ENCODE measurements at places on chromosomes 3 and 15.

DNA sequence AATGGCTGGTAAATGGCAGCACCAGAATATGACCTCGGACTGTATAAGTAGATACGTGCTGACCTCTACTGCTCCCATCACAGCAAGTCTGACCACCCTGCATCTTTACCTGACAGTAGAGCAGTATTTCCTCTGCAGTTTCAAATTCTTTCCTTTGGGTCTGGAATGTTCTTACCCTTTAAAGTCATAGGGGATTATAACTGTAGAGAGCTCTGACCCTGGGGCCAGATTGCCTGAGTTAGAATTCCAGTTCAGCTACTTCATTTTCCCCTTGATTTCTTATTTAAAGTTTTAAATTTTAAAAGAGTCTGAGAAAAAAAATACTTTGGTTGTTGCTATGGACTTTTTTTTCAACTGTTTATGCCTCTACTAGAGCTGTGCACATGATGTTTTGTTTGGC, 237.7 kb downstream of the NR1D2 start:
- DNase-seq, result no peak

GRCh38 chr3:139518306-139518705, 21.2 kb downstream of the RBP1 start:
- DNase-seq, result no peak

DNA sequence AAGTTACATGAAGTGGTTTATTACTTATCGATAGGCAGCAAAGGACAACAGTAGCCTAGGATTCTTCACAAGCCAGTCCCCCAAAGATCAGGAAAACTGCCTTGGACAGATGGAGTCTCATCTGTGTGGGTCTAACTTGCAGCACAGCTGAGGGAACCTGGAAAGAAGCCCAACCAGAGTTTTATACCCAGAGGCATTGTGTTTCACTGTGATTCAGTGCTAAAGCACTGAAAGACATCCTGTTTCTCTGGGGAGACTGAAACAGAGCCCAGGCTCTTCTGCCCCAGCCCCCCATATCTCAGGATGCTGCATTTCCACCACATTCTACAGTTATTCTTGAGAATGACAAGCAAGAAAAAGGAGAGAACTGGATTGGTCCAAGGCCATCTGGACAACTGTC, 48.2 kb upstream of the PYDC2 start:
- no peak for DNase-seq

- DNase-seq, result no peak
These were observed 106.6 kb downstream of the DNAJB8 start for GRCh38 chr3:128359846-128360642.

DNA sequence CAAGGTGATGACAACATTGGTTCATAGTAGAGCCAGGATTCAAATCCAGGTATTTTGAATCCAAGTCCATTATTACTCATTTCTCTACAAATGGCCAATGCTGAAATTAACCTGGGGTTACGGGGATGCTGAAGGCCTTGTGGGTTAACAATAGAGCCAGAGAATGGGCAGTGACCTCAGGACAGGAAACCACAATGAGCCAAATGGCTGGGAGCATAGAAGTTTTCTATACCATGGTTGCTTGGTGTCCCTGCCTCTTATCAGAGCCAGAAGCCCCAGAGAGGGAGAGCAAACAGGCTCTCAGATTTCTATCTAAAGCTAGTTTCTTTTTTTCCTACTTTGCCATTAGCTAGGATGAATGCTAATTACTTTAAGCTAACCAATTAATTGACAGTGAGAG, 82.3 kb downstream of the TNIK start:
- DNase-seq, result no peak

DNA sequence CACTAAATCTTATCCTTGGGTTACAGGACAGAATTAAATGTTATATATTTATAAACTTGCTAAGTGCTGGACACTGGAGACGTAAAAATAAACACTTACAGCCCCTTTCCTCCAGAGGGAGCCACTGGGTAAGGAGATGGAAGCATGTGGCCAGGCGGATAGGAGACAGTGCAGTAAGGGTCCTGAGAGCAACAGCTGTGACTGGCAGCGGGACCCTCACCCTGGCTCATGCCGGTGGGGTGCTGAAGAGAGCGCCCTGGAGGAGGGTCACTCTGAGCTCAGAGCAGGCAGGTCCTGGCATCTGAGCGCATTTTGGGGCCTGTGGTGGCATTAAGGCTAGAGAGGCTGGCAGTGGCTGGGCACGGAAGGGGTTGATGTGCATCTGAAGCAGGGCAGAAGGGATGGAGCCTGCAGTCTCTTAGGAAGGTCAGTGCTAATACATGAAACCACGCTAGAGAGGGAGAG, 16.0 kb downstream of the SEC61A1 start:
- DNase-seq, result no peak

DNA sequence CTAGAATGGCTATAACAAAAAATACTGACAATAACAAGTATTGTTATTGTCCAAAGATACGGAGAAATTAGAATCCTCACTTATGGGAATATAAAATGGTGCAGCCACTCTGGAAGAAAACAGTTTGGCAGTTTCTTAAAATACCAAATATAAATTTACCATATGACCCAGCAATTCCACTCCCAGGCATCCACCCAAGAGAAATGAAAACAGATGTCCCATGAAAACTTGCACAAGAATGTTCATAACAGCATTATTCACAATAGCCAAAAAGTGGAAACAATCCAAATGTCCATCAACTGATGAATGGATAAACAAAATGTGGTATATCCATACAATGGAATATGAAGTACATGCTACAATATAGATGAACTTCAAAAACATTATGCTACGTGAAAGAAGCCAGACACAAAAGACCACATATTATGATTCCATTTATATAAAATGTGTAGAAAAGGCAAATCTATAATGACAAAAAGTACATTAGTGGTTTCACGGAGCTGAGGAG, 9.4 kb downstream of the AAGAB start:
- no peak for DNase-seq

DNA sequence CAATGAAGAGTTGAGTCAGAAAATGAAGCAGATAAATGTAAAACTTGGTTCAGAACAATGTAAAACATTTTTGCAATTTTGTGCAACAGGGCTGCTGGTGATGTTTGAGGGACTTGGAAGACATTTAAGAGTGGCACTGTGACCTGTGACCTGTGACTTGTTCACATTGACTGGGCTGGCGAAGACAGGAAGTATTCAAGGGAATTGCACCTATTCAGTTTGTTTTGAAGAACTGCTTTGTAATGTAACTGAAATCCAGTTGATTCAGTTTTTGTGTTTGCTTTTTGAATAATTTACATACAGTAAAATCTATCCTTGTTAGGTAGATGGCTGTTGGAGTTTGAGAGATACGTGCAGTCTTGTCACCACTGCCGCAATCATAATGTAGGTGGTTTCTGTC, 35.4 kb downstream of the MCTP2 start:
- DNase-seq, result no peak

DNA sequence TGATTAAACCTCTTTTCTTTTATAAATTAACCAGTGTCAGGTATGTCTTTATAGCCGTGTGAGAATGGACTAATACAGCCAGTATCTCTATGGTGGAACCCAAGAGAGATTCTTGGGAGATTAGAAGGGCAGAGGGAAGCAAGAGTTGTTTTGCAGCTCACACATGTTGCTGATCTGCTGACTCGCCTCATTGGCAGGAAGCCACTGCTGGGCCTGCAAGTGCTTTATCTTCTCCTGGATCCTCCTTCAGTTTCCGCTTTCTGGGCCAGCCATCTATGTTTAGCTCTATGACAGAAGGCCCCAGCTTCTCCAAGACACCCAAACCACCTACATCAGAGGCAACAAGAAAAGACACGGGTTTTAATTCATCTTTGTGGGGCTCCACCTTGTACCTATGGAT, 23.4 kb upstream of the GALNT15 start:
- DNase-seq, result no peak

DNA sequence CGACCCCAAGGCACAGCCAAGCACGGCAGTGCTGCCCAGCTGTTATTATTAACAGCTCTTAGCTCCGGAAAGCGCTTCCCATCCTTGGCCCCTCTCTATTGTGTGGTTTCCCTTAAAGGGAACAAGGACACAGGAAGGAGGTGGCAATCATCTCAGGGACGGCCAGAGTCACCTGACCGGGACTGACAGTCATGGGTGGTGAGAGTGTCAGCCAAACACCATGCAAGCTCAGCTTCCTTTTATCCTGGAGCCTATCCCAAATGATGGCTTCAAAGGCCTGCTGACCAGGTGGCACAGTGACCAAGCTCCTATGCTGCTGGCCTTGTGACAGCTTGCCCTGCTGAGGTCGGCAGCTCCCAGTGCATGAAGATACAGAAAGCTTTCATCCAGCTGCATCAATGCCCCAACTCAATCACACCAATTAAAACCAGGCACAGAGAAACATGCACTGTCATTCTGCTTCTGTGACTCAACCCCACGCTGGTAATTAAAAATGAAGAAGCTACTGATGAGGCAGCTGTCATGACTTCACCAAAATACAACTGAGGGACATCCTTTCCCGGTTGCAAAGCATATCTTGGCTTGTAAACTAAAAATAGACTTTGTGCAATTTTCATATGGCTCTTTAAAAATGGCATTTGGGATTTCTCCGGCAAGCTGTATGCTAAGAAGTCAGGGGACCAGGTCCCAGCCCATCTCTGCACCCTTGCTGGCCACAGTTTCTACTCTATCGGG, 34.0 kb downstream of the PCSK6 start:
- DNase-seq, result no peak

GRCh38 chr3:160010578-160010977, 21.9 kb downstream of the IL12A start:
- DNase-seq, result no peak

DNA sequence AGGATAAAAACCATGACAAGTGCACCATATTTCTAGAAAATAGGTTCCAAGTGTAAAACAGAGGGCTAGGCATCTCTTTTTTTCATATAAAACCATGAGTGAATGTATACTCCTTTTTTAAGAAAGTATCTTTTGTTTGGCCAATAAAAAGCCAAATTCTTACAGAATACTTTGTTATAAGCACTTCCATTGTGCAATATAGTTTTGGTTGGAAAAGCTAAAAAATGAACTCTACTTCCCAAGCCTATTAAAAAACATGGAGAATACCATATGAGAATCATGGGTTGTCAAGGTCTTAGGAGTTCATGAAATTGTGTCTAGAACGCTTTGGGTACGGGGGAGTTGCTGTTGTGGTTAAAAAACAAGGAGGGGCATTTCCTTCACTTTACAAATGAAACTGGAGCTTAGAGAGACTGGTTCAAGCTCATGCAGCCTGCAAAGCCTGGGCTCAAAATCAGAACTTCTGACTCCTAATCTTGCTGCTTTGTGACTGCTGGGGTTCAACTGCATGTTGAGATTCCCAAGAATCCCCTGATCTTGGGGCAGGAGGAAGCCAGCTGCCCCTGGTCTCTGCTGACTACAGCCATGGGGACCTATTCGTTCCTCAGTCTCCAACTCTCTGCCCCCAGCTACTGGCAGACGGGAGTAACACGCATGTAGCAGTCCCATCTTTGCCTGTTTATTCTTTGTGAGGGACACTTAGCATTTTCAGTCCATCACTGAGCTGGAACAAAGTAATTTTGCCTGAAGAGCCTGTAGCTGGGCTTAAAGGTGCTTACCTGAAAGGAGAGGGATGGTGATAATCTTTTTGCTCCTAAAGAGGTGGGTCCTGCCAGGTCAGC, 229.1 kb downstream of the CHST2 start:
- DNase-seq, result no peak

DNA sequence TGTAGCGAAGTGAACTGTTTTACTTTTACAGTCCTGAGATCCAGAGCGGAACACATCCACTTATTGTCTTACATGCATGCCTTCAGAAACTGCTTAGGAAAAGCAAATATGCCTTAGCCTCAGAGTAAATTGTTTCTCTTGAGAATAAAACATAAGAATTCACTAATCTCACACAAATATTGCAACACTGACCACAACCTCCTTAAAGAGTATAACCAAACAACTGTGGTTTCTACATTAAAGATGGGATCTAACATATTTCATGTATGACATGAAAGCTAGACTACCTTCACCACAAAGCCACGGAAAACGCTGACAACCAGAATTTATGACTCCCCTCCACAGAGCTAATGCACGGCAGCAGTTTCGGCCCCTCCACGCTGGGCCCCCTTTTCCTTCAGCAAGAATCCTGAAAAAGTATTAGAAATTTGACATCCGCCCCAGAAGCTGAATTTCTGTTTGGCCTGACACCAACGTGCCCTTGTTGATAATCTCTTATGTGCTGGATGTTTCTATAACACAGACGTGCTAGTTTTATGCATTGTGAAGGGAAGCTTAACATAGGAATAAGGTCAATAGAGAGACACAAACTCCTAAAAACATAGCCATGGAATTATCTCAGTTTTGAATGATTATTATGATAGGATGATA, 84.6 kb downstream of the GREM1 start:
- DNase-seq, result no peak

GRCh38 chr3:12444582-12445471, 39.5 kb upstream of the TSEN2 start:
- no peak for DNase-seq

DNA sequence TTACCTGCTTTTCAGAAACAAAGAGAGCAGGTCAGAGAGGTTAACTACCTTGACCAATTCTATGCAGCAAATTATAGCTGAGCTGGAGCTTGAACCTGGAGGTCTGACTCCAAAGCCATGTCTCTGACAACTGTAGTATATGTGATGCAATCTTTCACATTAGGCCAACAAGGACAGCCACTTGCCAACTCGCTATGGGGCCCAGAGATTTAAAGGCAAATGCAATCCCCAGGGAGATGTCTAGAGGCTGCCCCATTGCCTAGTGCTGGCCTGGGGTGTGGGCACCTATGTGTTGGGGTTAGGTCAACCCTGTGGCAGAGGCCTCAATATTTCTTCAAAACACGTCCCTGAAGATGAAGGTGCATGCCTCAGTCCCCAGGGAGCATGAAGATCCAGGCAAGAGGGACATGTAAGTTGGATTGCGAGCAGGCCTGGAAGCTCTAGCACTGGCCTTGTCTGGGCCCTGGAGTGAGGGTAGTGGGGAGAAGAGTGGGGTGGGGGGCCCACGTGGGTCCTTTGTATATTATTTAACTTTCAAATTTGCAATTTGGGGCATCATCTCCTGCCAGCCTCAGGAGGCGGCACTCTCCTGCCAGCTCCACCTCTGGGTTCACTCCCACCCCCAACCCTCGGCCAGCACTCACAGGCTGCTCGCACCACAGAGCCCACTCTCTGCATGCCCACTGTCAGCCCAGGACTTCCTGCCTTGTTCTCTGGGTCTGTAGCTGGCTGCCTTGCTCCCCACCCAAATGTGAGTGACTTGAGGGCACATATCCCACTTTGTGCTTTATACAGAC, 64.3 kb downstream of the SLC12A8 start:
- no peak for DNase-seq

- no peak for DNase-seq
These were observed 24.8 kb downstream of the TRNT1 start for GRCh38 chr3:3151513-3151912.
